ENCODE measurements at places on chromosomes 4 and X.

- no peak overlapping the region for H3K27ac ChIP-seq
- no peaks in the 10 kb centered on the region for H3K27me3 ChIP-seq
- DNase-seq, result no peak
- no peaks in the 10 kb centered on the region for H3K36me3 ChIP-seq
Observed at GRCh38 chrX:106201502-106202178, 33.5 kb downstream of the PWWP3B start.

- H3K4me1 ChIP-seq, result no peaks in the 10 kb centered on the region
- no peak for DNase-seq
- no peak overlapping the region for H3K4me3 ChIP-seq
- H3K27ac ChIP-seq, result no peak overlapping the region
- no peaks in the 10 kb centered on the region for H3K27me3 ChIP-seq
Observed at GRCh38 chrX:20451929-20452328, 185.2 kb upstream of the RPS6KA3 start.

DNA sequence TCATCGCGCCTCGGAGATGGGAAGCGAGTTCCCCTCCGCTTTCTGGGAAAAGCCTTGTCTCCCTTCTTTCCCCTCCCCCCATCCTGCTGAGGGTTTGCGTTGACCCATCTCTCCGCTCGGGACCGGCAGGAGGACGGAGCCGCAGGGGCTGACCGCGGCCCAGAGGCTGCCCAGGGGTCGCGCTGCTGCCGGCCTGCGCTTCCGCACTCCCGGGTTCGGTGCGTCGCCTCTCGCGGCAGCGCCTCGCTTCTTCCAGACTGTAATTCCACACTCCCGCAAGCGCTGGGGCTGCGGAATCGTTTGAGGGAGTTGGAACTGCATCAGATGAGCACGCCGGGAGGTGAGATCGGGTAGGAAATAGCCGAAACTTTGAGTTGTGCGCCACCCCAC is 88.3 kb downstream of the BCOR start:
- H3K27ac ChIP-seq, result no peak overlapping the region
- DNase-seq, result no peak
- H3K4me1 ChIP-seq, result peaks cover 19% of the 10 kb centered on the region
- H3K27me3 ChIP-seq, result peaks cover 13% of the 10 kb centered on the region
- H3K36me3 ChIP-seq, result no peaks in the 10 kb centered on the region

GRCh38 chr4:158450741-158451140 is 70.9 kb upstream of the RXFP1 start:
- no peak for DNase-seq
- H3K27ac ChIP-seq, result no peak overlapping the region
- H3K36me3 ChIP-seq, result no peaks in the 10 kb centered on the region
- no peaks in the 10 kb centered on the region for H3K27me3 ChIP-seq
- H3K4me1 ChIP-seq, result no peaks in the 10 kb centered on the region

GRCh38 chrX:48043056-48043455 is 28.4 kb downstream of the ZNF630 start:
- no peak overlapping the region for H3K4me3 ChIP-seq
- H3K27me3 ChIP-seq, result no peaks in the 10 kb centered on the region
- H3K36me3 ChIP-seq, result no peaks in the 10 kb centered on the region
- no peak overlapping the region for H3K27ac ChIP-seq

DNA sequence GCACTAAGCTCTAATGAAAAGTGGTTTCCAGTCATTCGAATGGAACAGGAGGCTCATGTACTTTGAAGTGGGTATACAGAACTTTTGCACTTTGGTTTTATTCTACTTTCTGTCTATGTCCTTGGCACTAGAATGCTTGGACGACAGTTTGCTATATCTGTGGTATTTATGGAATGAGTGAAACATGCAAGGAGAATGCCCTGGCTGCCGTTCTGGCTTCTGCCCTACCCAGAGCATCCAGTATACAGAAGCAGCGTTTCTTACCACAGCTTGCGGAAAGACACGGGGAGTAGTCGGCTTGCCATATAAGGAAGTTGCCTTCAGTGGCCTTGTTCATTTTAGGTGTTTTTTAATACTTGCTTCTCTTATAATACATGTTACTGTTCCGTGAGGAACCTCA is 98.0 kb downstream of the TBL1X start:
- peaks cover 8% of the 10 kb centered on the region for H3K4me1 ChIP-seq
- no peak overlapping the region for H3K27ac ChIP-seq
- no peaks in the 10 kb centered on the region for H3K27me3 ChIP-seq
- no peaks in the 10 kb centered on the region for H3K36me3 ChIP-seq
- H3K4me3 ChIP-seq, result no peak overlapping the region
